ENCODE measurements at places on chromosomes 6 and 20.

DNA sequence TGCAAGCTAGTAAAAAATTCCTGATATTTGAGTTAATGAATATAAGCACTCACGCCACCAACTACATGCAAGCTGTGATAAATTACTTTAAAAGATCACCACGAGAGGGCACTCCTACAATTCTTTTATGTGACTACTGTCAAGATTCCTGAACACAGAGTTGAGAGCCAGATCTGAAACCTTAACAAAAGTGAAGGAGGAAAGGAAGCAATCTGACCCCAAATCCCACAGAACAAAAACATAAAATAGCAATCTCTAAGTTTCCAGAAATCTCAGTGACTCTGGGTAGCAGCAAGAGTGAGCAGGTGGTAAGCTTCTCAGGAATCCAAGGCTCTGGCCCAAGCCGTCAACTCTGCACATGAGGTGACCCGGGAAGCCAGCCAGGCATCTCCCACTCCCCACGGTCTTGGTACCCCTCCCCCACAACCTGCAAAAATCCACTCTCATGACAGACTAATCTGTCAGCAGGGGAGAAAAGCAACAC, 55.1 kb downstream of the STAU1 start:
- DNase-seq, result peak; percentile 30

- peak; percentile 94 for DNase-seq
Observed at GRCh38 chr20:10619427-10619826, 54.4 kb downstream of the JAG1 start.

DNA sequence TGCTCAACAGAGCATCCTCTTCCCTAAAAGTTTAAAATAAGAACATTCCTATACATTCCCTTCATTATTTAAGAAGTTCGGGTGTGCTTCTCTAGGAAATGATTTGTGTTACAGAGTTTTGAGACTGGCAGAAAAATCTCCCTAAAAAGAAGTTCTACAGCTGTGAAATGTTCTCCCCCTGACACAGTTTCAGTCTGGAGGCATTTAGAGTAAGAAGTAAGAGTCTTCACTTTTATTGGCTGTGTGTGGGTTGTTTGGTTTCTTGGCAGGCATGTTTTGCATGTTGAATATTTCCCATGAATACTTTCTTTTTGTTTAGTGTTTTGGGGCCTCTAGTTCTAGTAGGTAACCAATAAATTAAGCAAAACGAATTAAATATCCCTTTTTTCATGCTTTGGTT, 195.9 kb downstream of the TENT5A start:
- DNase-seq, result no peak

GRCh38 chr6:164854526-164854925, 454.9 kb downstream of the C6orf118 start:
- no peak for DNase-seq

DNA sequence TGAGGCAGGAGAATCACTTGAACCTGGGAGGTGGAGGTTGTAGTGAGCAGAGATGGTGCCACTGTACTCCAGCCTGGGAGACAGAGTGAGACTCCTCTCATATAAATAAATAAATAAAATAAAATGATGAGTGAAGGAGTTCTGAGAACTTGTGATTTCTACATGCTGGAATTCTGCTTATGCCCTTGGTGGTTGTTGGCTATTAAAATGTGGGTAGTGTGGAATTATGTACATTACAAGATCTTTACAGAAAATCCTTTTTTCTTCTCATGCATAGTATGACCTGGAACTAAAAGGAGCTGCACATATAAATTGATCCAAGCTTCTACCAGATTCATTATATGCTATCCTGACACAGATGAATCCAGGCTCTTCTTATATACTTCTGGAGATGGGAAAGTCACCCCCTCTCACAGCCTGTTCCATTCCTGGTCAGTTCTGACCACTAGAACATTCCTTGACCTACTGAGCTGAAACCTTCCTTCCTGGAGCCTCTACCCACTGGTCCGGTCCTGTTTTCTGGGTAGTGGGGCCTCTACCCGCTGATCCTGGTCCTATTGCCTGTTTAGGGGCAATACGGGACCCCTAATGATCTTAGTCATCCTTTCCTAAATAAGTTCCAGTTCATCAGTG, 37.7 kb upstream of the TAF8 start:
- DNase-seq, result no peak

DNA sequence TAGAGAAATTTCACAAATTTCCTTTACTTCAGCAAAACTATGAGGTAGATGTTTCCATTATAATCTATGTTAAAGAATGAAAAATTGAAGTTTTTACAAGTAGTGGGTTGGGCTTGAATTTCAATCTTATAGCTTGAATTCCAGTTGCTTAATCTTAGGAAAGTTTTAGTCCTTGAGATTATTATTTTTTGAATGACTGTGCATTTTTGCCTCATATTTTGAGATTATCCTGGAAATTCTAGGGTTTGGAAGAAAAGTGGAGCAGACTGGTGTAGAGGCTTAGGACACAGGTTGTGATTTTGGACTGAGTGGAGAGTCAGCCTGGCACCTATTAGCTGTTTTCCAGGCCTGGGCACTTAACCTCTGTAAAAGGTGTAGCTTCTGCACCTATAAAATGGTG, 5.7 kb downstream of the MTCL3 start:
- no peak for DNase-seq

DNA sequence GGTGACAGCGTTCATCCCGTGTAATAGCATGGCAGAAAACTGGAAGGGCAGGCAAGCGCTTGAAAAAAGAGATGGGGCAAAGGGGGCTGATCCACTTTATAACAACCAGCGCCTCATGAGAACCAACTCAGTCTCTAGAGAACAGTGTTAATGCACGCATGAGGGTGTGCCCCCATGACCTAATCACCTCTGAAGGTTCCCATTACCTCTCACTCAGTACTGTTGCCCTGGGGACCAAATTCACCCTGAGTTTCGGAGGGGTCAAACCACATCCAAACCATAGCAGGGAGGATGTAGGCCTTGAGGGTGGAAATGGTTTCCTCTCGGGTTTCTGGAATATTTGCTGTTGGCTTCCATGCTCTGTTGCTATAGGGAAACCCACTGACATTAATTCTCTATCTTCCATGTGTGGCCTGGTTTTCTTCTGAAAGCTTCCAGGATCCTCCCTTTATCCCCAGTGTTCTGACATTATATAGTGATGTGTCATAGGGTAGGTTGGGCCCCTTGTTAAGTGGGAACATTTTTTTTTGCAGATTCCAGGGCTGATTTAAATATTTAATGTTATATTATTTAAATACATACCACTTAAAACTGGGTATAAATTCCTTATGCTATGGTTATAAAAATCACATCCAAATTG, 65.2 kb downstream of the PPP1R14C start:
- no peak for DNase-seq

- DNase-seq, result no peak
Observed at GRCh38 chr6:39084506-39084905, 30.5 kb downstream of the SAYSD1 start.

DNA sequence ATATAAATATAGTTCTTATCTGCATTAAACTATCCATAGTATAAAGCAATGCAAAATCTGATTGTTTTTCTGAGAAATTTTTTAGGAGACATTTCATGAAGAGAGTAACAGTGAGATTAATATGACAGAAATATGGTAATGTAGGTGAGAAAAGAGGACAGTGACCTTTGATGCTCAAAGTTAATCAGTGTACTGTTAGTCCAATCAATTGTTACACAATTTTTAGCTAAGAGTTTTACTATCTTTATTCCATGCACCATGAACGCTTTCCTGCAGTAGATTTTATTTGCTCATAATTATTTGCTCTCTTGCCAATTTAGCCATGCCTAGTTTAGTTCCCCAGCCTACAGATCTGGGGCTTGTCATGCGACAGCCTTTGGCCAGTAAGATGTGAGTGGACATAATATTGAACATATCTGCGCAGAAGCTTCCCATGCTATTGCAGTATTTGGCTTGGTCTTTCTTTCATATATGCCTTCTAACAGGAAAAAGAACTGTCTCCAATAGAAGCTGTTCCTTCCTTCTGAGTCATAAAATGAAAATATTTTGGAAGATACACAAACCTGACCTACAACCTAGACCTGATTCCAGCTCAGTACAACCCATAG, 38.7 kb downstream of the FKBP1C start:
- no peak for DNase-seq

GRCh38 chr6:111228094-111228493, 140.8 kb downstream of the SLC16A10 start:
- no peak for DNase-seq

GRCh38 chr6:170107606-170108222, 183.2 kb downstream of the DLL1 start:
- no peak for DNase-seq

DNA sequence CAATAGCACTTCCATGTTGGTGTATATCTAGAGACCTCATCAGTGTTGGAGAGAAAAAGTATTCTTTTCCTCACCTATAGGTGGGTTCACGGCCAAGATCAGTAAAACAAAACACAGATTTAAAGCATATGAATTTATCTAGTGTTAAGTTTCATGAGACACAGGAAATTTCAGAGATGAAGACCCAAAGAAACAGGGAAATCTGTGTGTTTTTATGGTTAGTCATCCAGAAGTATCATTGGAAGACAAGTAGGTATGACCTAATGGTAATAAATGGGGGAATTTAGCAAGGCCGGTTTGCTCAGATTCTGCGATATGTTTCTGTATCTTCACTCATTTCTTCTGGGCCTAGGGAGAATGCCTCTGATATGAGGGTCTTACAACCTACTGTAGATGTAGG, 419.6 kb upstream of the MARCKS start:
- no peak for DNase-seq

GRCh38 chr6:152552616-152553209, 84.4 kb downstream of the SYNE1 start:
- DNase-seq, result no peak

GRCh38 chr20:31542201-31542842, 28.1 kb downstream of the HM13 start:
- DNase-seq, result peak; percentile 34

- no peak for DNase-seq
Observed at GRCh38 chr6:36129941-36130666, at the start of gene MAPK13. TSS of gene MAPK13 (plus strand) at chr6:36130513. CDS start at chr6:36130583, 70 bp downstream.

GRCh38 chr6:106168097-106168888, 82.2 kb downstream of the PRDM1 start:
- DNase-seq, result no peak

DNA sequence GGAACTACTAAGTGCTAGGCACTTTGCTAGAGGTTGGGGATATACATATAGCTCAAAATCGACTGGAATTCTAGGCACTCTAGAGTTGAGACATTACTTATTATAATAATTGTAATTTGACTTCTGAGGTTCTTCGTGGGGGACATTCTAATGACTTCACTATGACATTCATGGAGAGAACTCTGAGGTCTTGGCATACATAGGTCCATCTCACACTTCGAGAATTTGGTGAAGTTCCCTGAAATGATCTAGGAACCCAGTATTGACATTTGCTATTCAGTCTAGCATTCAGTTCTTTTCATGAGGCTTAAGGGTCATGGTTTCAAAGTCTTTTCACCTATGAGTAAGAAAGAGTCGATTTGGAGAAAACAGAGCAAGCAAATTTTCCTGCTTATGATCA, 446.6 kb upstream of the JAG1 start:
- no peak for DNase-seq

DNA sequence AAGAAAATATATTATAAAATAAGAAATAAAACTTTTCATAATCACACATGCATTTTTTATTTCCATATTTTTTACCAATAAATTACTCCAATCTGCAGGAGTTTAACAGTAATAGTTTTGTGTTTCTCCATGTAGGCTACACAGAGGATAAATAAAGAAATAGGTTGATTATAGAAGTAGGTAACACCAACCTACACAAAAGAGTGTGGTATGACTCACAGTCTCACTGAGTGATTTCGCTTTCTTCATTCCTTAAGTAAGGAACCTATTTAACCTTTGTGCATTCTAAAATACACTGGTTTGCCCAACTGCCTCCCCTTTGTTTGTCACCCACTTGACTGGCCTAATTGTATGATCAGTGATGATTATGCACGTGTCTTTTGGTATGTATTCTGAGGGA, 244.2 kb upstream of the RIMS1 start:
- DNase-seq, result no peak

DNA sequence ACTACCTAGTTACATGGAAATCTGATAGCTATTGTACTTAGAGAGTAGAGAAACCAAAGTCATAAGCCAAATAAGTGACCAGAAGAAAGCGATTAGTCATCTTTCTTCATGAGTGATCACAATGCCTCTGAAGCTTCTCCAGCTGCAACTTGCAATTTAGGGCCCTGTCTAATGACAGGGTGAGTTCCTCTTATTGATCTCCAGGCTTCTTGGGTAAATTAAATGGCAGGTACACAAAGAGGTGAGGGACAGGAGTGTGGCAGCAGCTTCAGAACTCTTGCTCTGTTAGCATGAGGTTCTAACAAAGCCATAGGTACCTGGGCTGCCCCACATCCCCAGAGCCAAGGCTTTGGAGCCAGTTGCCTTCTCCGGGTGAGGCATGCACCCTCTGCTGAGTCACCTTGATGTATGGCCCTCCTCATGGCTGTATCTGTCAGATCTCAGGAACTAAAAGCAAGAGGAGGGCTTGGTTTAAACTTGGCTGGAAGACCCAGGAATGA, 60.8 kb downstream of the PRDM1 start:
- DNase-seq, result no peak

DNA sequence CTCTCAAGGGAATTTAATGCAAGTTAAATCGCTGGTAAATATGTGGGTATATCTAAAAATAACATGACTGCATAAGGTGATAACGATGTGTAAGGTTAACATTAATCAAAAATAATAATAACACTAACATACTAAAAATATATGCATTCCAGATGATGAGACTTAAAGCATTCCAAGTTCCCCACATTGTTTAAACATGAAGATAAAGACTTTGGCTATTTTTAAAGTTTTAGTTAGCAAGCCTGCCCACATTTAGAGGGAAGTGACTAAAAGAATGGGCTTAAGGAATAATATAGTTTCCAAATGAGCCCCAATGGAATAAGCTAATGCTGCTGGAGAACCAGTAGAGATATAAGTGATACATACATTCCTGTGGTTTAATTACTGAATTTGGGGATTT, 941.3 kb downstream of the TBC1D32 start:
- no peak for DNase-seq

DNA sequence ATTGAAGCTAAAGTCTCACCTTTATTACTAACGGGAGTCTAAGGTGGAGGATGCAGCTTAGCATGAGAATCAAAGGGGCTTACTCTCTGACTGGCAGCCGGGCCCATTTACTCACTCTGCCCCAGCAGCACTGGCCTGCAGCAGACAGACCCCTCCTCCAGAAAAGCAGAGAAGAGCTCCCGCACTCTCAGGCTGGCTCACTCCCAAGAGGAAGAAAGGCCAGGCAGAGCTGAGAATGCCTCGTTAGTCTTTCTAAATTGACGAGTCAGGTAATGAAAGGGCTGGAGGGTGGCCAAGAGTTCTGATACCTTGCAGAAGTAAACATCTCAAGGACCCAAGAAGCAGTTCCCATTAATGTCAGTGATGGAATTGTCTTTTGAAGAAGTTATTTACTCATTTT, 44.5 kb upstream of the IL20RA start:
- no peak for DNase-seq

- no peak for DNase-seq
Observed at GRCh38 chr20:40563296-40563950, 125.6 kb downstream of the MAFB start.

GRCh38 chr6:111740506-111740905, 132.7 kb downstream of the FYN start:
- DNase-seq, result no peak

GRCh38 chr6:64890609-64891008, 816.4 kb downstream of the EYS start:
- no peak for DNase-seq
